Fibroblast of skin of right quadriceps (primary cell): ENCODE measurements at places on chromosomes 1 and 21.

DNA sequence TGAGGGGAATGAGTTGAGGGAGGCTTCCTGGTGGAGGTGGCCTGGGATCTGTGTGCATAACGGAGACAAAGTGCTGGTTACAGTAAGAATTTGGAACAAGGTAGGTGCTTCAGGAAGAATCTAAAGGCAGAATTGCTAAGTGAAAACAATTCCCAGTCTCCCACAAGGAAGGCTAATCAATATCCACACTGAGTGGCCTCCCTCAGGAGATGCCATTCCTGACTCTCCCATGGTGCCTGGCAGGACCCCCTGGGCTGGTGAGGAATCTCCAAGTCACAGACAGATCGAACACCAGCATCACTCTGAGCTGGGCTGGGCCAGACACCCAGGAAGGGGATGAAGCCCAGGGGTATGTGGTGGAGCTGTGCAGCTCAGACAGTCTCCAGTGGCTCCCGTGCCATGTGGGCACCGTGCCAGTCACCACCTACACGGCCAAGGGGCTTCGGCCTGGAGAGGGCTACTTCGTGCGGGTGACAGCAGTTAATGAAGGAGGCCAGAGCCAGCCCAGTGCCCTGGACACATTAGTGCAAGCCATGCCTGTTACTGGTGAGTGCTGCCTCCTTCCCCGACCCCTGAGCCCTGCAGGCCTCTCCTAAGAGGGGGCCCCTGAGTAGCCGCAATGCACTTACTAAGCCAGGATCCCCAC lies 30.7 kb downstream of the IGFN1 start:
- no peak for DNase-seq

- no peak for DNase-seq
Measured at GRCh38 chr1:151944857-151945575, 35.7 kb upstream of the THEM4 start.

GRCh38 chr1:111723091-111723806 lies 15.9 kb downstream of the INKA2 start:
- no peak for DNase-seq

DNA sequence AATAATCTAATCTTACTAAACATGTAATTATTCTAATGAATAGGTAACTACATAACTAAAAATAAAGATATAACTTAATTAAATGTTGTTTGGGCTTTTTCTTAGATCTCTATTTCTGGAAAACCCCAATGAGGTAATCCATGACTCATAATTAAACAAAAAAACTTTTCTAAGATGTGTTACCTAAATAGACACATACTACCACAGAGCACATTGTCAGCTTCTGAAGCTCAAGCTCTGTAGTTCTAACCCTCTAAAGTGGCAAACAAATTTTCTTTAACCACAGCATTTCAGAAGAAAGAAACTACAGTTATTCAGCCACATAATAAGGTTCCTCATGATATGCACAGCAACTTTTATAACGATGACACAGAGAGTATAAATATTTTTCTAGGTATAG lies 4.2 kb downstream of the OR6K3 start:
- DNase-seq = no peak

GRCh38 chr1:182781841-182782586 lies 7.6 kb upstream of the NPL start:
- DNase-seq = peak; percentile 58

DNA sequence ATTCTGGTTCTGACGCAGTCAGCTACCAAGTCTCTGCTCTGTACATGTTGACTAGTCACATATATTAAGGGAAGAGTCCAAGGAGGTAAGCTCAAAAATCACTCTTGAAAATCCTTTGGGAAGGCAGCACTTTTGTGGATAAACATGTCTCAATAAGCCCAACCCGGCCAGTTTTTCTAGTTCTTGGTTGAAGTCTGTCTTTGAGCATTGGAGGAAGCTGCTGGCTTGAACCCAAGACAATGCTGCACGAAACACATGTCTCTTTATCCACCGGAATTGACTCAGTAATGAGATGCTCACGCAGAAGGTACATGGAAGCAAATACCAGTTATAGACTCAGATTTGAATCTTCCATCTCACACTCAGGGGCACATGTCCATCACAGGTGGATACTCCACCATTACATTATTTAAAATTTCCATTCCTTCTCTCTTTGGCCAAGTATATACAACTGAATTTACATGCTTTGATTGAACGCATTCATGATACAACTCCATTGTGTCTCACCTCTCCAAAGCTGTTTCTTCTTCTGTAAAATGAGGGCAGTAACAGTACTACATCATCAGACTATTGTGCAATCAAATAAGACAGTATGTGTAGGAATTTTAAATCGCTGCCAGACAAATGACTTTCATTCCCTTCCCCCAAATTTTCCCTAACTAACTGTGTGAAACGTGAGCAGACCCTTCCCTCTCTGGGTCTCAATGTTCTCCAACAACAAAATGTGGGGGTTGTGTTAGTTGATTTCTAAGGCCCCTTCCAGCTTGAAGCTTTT lies 9.6 kb upstream of the GUCA2A start:
- peak; percentile 60 for DNase-seq

GRCh38 chr1:114549137-114549536 lies 32.3 kb downstream of the BCAS2 start:
- no peak for DNase-seq

DNA sequence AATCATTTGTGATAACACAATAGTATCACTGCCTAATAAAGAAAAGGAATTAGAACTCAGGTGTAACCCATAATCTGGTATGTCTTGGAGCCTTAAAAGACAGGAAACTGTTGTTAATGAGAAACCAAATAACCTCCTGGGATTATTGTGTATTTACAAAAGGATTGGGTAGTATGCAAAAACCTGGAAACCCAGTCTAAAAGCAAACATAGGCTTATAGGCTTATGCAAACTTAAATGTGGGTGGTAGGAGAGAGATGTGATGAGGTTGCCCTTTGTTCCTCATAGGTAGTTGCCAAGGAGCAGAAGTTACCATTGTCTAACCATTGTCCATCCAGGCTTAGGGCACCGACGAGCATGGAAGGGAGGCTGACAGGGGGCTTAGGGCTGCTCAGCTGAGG lies 165.8 kb downstream of the AK5 start:
- DNase-seq = no peak

DNA sequence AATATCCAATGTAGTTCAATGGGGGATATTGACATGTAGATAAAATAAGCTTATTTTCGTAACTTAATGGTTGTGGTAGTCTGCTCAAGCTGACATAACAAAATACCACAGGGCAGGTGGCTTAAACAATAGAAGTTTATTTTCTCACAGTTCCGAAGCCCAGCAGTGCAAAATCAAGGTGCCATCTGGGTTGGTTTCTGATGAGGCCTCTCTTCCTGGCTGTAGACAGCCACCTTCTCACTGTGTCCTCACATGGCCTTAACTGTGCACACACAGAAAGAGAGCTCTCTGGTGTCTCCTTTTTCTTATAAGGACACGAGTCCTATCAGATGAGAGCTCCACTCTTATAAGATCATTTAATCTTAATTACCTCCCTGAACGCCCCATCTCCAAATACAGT lies 64.8 kb upstream of the IPO9 start:
- DNase-seq = no peak

- no peak for DNase-seq
Measured at GRCh38 chr1:239676522-239677273, 290.3 kb downstream of the CHRM3 start.

GRCh38 chr1:45957684-45958083 lies 154.3 kb downstream of the MAST2 start:
- DNase-seq = no peak

GRCh38 chr1:30878016-30878415 lies 30.5 kb downstream of the SDC3 start:
- no peak for DNase-seq

DNA sequence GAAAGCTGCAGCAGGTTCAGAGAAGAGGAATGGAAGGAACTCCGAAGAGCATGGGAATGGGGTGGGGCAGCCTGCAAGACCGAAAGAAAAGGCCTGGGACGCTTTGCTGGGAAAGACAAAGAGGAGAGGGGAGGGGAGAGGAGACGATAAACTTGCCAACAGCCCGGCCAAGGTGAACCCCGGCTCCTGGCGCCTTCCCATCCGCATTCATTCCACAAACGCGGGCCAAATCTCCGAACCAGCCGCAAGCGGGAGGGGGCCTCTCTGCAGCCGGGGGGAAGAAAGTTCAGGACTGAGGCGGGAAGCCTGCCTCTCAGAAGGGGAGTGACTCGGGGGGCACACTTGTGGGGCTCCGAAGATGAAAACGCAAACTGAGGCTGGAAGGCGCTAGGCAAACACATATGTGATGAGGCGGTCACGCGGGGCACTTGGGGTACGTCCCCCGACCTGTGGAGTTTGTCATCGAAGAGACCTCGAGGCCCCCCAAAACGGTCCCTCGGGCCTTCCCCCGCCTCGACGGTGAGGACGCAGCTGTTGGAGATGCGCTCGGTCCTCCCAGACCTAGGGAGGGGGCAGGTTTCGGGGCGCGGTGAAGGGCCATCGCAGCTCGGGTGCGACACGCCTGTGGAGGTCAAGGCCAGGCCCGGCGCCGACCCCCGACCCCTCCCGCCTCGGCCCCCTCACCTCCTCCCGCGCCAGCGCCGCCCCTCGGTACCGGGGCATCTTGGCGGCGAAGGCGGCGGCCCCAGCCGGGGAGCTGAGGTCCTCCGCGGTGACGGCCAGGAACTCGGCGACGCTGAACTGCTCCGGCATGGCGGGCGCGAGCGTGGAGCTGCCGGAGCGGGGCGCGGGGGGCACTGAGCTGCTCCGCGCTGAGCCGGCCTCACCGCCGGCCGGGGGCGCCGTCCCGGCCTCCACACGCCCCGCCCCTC lies at the start of gene ASAP3:
Gene ASAP3 (minus strand): TSS at position 859 of the 932 bp plus-strand sequence. CDS start 46 bp downstream, at position 813.
- DNase-seq = peak; percentile 50

DNA sequence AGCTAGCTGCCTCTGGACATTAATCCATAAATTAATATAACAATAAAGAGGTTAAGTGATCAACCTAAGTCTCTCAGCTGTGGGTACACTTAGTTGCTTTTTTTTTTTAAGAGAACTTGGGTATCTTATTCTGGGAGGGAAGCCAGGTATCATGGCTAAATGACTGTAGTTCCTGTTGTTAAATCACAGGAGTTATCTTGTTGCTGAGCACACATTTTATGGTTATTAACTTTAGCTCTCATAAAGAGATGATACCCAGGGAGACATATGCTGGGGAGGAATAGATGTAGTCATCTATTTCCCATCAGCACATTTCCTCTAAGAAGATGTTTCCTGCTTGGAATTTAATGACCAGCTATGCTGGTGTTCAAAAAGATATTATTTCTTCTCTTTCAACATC lies 227.8 kb downstream of the PTGER3 start:
- DNase-seq = no peak

DNA sequence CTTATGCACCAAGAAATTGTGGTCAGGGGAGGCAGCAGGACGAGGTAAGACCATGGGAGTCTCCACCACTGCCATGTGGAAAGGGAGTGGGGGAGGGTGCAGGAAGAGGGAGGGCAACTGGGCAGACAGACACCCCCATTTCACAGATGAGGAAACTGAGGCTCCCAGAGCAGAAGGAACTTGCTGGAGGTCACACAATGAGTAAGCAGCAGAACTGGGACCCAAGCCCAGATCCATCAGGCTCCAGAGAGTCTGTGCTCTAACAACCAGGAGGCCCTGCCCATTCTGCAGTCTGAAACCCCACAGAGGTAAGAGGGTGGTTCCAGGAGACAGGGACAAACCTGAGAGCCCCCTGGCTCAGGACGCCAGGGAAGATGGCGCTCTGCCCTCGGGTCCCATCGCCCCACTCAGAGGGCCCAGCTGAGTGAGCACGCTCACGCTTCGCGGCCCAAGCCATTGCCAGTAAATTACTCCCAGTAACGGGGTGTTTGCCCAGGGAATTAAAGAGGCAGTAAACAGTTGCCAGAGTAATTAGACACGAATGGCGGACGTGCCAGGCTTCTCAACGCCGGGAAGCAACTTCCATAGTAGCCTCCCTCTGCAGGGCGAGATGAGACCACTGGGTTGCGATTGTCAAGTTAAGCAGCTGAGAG lies 59.2 kb downstream of the MATN1 start:
- no peak for DNase-seq

GRCh38 chr1:231485029-231485784 lies 43.3 kb upstream of the TSNAX start:
- DNase-seq = peak; percentile 31

DNA sequence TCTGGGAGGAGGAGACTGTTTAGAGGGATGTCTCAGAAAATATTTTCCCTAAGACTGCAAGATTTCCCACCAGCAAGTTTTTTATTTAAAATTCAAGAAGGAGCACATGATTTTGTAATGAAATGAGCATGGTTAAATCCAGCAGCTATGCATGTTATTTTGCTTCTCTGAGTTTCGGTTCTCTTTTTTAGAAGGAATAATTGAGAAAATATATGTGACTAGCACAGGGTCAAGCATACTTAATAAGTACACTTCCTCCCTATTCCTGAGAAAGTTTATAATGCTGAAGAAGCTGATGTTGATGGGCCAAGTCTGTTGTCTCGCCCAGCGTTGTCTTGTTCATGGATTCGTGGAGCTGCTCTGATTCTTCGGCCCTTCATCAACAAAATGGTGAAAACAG lies 51.2 kb downstream of the EXO1 start:
- no peak for DNase-seq

DNA sequence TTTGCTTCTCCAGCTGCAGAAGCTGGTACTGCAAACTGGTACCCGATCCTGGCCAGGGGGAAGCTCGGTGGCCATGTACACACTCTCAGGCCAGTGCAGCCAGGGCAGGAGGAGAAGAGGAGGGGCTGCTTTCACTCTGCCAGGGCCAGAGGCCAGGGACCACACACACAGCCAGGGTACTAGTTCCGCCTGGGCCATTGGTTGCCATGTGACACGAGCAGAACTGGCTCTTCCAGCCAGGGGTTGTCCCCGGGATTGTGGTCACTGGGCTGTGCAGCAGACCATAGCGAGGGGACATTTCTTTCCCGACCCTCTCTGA lies 3.7 kb upstream of the SHISAL2A start:
- no peak for DNase-seq

DNA sequence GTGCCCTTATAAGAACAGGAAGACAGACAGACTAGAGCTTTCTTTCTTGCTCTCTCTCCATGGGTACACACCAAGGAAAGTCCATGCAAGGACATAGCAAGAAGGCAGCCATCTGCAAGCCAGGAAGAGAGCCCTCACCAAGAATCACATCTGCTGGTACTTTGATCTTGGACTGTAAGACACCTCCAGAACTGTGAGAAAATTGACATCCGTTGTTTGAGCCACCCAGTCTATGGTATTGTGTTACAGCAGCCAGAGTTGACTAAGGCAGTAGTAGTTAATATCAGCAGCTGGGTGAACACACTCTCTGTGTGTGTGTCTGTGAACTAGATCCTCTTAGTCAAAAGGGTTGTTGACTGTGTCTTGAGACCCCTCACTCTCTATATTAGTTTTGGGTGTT lies 53.8 kb upstream of the PPP2R5A start:
- no peak for DNase-seq

DNA sequence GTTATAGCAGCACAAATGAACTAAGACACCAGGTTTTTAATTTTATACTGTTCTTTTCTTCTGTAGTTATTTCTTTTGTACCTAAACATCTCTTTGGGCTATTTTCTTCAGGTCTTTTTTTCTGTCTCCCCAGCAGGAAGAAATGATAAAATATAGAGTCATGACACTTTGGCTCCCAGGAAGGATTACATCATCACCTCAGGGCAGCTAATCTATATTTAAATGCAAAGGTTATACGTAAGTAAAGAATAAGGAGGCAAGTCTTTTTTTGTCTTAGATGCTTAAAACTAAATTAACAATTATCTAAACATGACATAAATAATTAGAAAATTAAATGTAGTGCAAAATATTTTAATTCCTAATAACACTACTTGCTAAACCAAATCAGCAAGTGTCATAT lies 57.0 kb downstream of the WARS2 start:
- DNase-seq = no peak
